CD4-positive, alpha-beta T cell treated with Interleukin-4 for 1 hour (primary cell): ENCODE measurements at places on chromosomes 12 and 14.

DNA sequence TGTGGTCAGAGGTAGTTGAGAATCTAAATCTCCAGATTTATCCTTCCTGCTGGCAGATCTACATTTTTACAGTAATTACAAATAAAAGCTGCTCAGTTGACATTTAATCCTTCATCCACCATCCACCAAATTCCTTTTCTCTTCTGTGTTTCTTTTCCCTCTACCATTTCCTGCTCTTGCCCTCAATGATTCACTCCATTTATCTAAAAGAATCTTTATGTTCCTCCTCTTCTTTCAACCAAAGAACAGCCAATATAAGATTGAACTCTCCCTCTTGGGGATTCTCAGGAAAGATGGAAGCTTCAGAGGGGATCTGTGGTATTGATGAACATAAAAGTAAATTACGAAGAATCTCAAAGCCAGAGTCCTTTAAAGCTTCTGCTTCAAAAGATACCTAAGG lies 4.4 kb downstream of the MAP4K5 start:
- DNase-seq: no peak

GRCh38 chr12:52082669-52082987 lies 3.1 kb downstream of the SMIM41 start:
- no peak for DNase-seq

- no peak for DNase-seq
Measured at GRCh38 chr12:124352839-124353238, 57.9 kb downstream of the RFLNA start.

GRCh38 chr12:470133-470532 lies 10.4 kb downstream of the B4GALNT3 start:
- DNase-seq: no peak

DNA sequence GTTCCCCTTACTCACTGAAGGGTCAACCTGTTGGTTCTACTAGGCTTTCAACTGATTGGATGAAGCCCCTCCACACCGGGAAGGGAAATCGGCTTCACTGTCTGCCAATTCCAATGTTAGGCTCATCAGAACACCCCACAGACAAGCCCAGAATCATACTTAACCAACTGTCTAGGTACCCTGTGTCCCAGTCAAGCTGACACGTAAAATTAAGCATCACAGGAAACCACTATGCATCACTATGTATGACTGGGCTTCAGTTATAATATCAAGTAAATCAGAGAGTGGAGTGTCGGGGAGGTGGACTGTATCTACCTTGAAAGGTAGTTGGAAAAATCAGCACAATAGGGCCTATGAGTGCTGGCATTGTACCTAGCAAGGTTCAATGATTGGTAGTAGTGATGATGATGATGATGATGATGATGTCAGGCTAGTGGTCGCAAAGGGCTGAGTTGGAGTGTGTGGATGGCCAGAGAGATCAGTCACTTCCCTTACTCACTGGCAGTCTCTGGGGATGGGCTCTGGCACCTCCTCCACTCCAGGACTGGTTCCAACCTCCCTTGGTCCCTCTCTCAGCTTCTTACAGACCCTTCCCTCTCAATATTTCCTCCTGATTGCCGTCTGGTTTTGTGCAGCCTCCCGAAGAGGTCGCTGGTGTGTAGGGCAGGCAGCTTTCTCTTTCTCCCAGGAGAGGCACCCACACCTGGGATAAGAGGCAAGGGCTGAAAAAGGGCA lies 3.3 kb upstream of the ATG101 start:
- DNase-seq: no peak
